ENCODE measurements at places on chromosomes 13 and 19.

DNA sequence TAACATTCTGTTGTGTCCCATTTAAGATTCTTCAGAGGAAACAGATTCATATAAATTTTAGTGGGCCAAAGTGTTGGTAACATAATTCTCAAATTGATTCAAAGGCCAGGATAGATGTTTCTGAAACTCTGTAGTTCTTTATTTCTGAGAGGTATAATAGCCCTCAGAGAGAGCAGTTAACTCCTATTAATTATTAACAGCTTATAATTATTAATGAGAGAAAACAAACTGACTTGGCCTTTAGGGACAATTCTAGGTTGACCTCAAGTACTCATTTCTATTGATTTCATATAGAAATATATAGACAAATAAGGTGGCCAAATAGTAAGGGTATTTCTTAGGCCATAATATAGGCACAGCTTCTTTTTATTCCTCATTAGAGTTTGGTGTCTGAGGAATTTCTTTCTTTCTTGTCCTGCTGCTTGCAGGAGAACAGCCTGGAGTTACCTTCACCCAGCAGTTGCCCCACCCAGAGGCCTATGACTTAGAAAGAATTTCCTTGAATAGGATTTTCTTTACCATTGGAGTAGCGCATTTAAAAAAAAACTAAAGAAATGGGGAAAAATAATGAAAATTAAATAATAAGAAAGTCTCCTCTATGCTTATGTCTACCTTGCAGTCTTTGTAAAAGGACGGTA, 1430.1 kb upstream of the SPRY2 start:
- no peak for DNase-seq

- no peak for DNase-seq
These were observed 1.9 kb downstream of the PTPRS start for GRCh38 chr19:5338656-5339197.

DNA sequence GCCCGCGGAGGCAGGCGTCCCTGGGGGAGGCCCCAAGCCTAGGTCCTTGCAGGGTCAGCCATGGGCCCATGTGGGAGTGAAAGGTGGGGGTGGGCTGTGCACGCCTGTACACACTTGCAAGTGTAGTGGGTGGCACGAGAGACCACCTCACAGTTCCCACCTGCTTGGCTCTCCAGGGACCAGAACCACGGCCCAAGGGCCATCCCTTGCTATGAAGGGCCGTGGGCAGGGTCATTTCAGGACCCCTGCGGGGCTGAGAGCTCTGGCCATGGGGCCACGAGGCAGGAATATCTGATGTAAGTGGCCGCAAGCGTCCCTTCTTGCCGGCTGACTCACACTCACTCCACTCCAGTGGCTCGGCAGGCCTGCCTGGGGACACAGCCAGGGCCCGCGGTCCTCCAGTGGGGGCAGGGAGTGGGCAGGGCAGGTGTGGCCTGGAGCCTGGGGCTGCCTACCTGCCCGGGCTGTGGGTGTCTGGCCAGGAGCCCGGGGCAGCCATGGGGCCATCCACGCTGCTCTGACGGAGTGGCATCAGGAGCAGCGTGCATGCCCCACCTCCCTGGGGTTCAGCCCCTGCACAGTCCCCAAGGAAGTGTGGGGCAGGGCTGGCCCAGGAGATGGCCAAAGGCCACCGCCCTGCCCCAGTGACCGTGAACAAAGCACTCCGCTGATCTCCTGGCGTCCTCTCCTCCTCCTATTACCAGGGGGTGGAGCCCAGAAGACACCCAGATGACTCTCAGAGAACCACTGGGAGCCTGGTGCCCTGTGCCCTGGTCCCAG, 8.6 kb upstream of the MKNK2 start:
- DNase-seq: no peak

DNA sequence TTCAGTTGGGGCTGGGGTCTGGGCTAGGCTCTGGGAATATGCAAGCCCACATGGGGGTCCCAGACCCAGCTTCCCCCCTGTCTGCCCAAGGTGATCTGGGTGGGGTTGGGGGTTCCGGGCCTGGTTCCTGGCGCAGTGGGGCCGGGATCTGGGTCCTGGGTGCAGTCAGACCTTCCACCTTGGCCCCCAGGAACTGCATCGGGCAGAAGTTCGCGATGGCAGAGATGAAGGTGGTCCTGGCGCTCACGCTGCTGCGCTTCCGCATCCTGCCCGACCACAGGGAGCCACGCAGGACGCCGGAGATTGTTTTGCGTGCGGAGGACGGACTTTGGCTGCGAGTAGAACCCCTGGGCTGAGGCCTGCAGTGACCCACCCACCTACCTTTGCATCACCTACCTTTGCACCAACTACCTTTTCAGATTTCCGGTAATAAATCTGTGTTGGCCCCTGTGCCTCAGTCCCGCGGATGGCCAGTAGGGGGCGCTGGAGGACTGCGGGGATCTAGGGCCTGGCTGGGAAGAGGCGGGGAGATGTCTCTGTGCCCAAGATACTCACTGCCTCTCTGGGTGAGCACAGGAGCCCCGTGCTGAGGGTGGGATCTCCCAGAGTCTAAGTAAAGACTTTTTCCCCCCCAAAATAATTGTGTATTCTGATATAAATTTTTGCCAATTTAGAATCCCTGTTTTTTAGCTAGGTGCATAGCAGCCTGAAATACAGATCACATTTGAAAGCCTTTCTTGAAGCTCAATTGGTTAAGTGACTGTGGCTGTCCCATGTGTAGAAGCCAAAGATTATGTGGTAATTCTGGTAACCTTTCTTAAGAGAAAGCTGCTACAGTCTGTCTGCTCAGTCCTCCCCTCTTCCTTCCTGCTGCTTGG, 11.5 kb upstream of the CYP4F3 start:
- DNase-seq: peak; percentile 84

DNA sequence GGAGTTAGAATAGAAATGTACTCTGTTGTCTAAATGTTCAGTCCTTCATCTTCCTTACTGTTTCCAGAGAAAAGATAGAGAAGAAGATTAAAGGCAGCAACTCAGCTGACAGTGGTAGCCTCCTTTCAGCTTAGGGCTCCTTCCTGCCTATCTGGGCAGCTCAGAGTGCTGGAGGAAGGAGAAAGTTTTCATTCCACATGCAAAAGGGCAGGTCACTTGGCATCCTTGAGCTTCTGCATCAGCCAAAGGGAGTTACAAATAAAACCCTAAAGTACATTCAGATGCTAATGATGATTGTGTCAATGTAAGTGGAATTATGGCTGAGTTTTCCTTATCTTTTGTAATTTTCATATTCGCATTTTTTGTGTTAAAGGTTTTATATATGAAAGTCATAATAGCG, 58.9 kb downstream of the ESD start:
- no peak for DNase-seq

- no peak for DNase-seq
These were observed 16.6 kb downstream of the TMEM255B start for GRCh38 chr13:113775451-113776145.

DNA sequence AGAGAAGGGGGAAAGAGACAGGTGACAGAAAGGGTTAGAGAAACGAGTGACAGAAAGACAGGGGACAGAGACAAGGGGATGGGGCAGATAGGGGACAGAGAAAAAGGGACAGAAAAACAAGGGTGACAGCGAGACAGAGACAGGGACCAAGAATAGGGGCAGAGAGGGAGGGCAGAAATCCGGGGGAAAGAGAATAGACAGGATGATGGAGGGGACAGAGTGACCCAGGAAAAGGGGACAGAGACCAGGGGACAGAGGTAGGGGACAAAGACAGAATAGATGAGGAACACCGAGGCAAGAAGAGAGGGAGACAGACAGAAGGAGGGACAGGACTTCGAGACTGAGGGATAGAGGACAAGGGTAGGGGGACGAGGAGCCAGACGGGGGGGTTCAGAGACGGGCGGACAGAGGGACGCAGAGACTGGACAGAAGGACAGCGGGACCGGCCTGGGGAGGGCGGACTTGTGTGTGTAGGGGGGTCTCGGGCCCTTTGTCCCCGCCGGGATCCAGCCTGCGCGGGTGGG, 593 bp downstream of the CADM4 start:
- DNase-seq: no peak

GRCh38 chr13:49410006-49410405, 33.9 kb downstream of the CAB39L start:
- DNase-seq: no peak

DNA sequence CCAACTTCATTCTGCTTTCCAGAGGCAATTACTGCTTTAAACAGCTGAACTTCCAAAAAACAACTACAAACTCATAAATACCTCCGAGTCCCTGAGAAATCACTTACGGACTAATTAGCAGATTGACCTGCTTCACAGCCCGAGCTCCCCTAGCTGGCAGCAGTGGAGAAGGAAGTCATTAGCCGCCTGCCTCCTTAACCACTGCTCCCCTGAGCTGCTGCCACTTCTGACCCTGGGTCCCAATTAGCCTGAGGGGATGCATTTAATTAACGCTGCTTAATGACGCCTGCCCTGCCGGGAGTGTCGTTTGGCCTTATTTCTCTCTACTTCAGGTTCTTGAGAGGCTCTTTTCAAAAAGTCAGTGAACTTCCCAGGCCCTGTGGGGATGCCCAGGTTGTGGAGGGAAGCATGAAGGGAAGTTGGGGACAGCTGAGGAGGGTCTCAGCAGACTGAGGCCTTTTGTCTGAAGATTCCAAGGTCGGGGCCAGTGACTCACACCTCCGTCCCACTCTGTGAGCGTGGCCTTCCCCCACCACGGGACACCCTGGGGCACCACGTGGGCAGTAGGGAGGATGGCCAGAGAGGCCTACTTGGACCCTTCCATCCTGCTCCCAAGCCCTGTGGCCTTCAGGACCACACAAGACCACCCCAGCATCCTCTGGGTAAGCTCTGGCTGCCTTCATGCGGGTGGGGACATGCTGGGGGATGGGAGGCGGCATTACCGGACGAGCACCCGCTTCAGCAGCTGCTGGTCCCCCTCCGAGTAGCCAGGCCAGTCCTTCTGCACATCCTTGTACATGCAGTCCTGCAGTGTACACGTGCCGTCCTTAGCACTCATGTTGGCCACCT, 19.8 kb upstream of the ISYNA1 start:
- no peak for DNase-seq

DNA sequence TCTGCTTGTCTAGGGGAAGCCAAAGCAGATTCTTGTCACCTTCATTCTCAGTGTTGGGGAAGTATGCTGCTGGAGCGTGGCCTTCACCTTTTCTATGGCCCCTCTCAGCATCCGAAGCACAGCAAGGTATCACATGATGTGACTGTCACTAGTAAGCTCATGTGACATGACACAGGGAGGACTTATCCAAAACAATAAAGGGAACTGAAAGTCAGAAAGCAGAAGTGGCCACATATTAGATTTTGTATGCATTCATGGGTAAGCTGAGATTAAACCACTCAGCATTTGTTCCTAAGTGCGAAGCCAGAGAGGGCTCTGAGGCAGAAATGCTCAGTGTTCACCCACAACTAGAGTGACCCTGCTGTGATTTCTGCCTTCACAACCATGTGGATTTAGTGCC, 72.8 kb upstream of the PCDH8 start:
- DNase-seq: no peak

DNA sequence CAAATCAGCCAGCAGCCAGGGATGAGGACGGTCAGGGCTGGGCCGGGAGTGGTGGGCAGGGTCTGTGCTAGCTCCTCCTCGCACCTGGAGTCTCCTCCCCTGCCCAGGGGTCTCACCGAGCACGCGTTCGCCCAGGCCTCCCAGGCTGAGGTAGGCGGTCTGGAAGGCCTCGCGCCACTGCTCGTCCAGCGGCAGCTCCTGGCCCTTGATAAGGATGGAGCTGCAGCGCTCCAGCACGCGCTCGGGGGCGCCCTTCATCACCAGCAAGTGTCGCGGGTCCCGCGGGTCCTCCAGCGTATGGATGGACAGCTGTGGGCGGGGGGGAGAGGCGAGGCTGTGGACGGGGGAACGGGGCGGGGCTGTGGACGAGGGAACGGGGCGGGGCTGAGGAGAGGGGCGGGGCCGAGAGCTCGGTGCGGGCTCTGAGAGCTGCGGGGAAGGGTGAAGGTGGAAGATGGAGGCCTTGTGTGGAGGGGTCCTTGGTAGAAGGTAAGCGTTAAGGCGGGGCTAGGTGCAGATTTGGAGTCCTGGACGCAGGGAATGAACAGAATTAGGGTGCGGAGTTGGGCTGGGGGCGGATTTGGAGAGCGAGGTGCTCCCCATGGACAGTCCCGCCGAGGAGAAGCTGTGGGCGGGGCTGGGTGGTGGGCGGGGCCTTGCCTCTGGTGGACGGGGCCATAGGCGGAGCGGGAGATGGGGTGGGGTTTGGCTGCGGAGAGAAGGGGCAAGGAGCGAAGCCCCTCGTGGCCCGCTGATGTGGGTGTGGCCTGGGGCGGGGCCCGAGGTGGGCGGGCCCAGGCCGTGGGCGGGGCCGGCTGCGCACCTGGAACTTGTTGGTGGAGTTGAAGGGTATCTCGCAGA, 5.7 kb downstream of the ATP4A start:
- DNase-seq: peak; percentile 25

DNA sequence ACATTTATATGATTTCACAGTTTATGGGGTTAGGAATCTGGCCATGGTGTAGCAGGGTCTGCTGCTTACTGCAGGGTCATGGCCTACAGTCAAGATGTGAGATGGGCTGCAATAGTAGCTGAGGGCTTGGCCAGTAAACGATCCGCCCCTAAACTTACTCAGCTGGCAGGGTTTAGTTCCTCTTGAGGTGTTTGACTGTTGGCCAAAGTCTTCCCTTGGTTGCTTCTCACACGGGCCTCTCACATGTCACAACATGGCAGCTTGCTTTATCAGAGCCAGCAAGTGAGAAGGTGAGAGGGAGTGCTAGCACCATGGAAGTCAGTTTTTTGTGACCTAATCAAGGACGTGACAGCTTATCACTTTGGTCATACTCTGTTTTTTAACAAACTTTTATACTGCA, 77.1 kb downstream of the DNAJC3 start:
- DNase-seq: no peak

GRCh38 chr19:13154241-13154778, 4.1 kb downstream of the IER2 start:
- no peak for DNase-seq

DNA sequence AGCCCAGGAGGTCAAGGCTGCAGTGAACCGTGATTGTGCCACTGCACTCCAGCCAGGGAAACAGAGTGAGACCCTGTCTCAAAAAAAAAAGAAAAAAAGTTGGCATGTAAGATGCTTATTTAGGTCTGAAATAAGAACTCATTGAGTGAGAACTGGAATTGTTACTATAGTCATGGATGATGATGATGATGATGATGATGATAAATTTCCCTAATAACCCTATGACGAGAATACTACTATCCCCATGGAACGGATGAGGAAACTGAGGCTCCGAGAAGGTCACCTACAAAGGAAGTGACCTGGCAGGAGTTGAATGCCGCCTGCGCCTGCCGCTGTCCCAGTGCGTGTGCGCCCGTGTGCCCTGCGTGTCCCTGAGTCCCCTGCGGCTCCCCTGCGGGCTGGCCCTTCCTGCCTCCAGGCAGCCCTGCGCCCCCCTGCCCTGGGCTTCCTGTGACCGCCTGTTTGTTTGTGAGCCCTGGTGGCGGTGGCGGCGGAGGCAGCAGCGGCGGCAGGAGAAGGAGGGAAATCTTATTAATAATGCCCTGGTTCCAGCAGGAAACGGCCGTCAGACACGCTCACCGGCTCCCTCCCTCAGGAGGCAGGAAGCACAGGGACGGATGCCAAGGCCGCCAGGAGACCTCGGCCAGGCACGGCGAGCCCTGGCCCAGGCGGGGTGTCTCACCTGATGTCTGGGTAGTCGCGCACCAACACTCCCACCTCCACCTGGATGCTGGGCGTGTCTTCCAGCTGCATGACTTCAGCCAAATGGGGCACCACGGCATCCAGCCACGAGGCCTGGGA, 29.6 kb downstream of the EXOC3L2 start:
- DNase-seq: no peak

- no peak for DNase-seq
These were observed 12.1 kb downstream of the CSNK1G2 start for GRCh38 chr19:1953037-1953436.

- DNase-seq: no peak
These were observed 19.1 kb upstream of the PNMA8C start for GRCh38 chr19:46447824-46448223.

GRCh38 chr13:110127986-110128511, 178.9 kb downstream of the COL4A1 start:
- DNase-seq: no peak

- no peak for DNase-seq
These were observed 115.1 kb downstream of the KCNRG start for GRCh38 chr13:50130123-50130946.

Measured in CD4-positive, alpha-beta T cell treated with Interleukin-15 for 4 hours (primary cell).